Hematopoietic multipotent progenitor cell treated with erythropoietin and hydrocortisone succinate and interleukin-3 and kit ligand, for 8 days (in vitro differentiated cells): ENCODE measurements at places on chromosomes 3 and 15.

DNA sequence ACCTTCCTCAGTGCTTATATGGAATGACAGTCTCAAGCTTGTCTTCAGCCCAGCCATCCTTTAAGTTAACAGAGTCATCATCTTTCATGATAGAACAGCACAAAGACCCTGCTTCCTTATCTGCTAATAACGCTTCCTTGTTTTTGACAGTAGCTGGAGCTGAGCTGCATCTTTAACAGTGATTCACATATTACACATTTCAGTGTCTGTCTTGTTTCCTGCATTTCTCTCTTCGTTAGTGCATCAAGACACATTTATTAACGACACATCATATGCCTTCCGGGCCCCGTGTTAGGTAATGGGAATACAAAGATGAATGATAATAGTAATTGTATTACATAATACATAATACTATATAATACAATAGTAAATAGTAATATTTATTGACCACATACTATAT, 30.2 kb upstream of the GREM1 start:
- DNase-seq: no peak

- no peak for DNase-seq
Measured at GRCh38 chr3:174083706-174084105, 686.2 kb downstream of the NLGN1 start.

DNA sequence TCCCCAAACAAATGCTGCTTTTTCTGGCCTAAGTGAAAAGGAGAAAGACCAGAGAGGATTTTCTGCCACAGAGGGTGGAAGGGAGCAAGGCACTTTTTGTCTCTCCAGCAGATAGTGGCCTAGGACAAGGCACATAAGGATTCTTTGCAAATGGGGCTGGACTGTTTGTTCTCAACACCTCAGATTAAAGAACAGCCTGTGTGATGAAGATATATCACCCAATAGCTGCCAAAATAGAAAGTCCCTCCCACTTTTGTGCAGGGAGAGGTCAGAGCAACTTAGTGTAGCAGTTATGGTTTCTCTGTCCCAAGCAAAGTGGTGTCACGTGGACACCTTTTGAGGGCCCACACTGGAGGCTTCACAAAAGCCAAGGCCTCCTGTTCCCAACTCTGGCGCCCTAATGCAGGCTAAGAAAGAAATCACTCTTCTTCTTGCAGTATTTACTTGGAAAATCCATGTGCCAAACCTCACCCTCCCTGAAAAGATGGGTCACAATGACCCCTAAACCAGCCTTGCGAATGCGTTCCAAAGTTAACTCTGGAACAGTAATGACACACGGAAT, 84.9 kb downstream of the LRIG1 start:
- DNase-seq: peak; percentile 41

DNA sequence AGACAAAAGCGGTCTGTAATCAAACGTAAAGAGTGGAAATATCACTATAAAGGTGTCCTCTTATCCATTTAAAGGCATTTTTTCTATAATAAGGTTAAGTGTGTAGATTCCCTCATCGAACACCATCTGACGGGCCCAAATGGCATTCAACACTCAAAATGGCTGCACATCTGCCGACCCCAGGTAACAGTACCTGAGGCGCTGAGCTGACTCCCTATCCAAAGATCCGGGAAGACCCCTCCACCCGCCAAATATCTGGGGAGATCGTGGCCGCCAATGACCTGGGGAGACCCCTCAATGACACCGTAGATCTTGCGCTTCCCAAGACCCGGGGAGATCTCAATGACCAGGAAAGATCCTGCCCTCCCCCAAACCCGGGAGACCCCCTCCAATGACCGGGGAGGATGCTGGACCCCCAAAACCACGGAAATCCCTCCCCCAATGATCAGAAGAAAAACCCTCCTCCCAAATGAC, 476 bp downstream of the IP6K2 start:
- DNase-seq: peak; percentile 49

- DNase-seq: no peak
Measured at GRCh38 chr3:131892331-131892730, 142.5 kb downstream of the CPNE4 start.

DNA sequence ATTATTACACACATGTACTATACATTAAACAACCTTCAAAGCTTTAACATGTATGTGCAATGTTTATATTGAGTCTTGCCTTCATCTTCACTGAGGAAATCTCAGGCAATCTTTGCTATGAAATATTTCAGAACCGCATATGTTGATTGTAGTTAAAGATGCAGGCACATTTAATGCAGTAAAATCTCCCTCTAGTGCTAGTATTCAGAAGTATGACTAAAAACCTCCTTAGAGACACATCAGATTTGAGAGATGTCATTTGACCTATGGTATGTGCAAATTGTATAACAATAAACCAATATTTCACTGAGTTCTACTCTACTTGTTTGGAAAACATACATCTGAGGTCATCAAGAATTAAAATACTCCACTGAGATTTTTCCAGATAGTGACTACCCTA, 123.8 kb upstream of the C15orf61 start:
- DNase-seq: no peak

GRCh38 chr15:100760357-100760903, 119.2 kb upstream of the ALDH1A3 start:
- DNase-seq: no peak

GRCh38 chr3:63967675-63968611, 55.4 kb downstream of the PSMD6 start:
- DNase-seq: peak; percentile 85

- DNase-seq: no peak
Measured at GRCh38 chr15:38853608-38854007, 289.0 kb upstream of the RASGRP1 start.

GRCh38 chr3:86815880-86816279, 175.1 kb downstream of the VGLL3 start:
- DNase-seq: no peak

DNA sequence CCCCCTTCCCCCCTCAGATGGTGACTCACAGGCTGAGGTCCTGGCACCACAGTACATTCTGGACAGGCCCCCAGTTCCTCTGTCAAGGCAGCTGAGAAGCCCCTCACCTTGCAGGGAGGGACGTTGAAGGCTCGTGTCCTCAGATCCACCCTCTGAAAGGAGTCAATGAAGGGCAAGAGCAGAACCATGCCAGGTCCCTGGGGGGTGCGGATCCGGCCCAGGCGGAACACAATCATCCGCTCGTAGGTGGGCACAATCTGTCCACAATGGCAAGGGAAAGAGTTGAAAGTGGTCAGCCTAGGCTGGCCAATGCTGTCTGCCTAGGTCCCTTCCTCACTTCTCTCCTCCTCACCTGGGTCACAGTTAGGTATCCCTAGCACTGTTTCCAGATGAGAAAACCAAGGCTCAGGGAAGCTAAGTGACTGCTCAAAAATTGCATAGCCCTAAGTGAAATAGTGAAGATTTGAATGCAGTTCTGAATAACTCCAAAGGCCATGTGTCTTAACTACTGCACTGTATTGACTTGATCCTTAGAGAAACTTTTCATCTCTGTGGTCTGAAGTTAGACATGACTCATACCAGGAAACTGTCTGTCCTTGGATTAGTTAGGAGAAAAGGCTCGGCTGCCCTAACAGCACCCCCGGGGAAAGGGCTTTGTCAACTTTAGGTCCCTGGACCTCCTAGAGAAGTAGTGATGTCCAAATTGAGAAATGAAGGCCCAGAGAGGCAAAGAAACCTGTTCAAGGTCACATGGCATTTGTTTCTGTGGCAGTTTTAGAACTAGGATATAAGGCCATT, 2.9 kb downstream of the STOML1 start:
- no peak for DNase-seq

DNA sequence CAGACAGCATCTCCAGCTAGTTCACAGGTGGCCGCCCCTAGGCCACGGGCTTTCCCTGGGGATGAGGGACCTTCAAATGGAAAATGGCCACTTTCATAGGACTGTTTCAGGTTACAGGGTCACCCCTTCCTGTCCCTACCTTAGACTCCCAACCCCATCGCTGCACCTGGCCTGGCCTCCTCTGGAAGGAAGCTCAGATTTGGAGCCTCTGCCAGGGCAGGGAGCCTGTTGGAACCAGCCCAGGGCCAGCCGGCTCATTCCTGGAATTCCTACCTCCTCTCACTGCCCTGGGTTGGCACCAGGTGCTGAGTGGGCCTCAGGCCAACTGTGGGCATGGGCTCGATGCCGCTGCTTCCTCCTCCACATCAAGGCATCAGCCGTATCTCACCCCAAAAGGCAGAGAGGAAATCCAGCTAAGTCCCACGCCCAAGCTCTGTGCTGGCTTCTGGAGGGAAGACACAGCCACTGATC, 42.2 kb downstream of the KLHL25 start:
- DNase-seq: peak; percentile 17

GRCh38 chr3:170560296-170560695, 25.6 kb downstream of the SLC7A14 start:
- no peak for DNase-seq

DNA sequence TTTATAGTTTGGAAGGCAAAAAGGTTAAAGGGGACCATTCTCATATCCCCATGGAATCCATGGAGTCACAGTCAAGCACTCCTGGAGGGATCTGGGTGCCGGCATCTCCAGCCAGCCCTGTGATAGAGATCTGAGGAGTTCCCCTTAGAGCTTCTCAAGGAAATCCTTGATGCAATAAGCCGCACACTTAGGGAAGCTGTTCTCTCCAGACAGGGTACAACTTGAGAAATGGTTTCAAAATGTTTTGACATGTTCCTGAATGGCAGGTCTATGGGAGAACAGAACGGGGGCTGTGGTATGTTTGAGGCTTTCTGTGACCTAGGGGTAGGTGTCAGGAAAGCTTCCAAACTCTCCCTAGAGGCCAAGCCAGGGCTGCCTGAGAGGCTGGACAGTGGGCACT, 292.9 kb downstream of the TLE3 start:
- DNase-seq: no peak

DNA sequence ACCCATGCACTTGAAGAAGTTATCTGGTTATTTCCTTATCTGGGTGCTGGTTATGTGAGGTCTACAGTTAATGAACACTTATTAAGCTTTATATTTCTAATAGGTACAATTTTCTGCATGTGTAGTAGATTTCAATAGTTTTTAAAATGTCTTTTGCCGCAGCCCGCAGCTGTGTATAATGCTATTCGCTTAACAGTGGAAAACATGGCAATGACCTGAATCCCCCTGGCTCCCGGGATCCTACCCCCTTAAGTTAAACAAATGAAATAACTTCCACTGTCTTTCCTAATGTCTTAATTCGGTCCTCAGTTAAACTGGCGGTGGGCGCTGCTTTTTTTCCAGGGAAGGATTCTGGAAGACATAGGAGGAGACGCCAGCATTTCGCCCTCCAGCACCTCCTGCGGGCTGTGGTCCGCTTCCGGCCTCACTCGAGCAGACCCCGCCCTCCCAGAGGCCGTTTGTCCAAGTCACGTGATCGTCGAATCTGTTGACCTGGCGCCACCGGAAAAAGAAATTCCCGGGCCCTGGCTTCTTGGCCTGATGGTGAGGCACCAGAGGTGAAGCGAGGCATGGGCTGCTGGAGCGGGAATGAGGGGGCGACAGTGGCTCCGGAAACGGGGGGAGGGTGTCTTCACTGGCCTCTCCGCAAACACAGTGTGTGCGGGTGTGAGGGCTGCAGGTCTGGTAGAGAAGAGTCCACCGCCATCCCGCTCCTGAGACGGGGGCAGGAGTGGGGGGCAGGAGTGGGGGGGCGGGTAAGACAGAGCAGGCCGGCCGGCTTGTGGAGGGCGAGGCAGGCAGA, 45.6 kb upstream of the CSPG4 start:
- DNase-seq: peak; percentile 93

GRCh38 chr3:182671942-182672341, 121.4 kb upstream of the ATP11B start:
- DNase-seq: no peak

GRCh38 chr15:75532413-75533250, 46.5 kb downstream of the PTPN9 start:
- peak; percentile 55 for DNase-seq

DNA sequence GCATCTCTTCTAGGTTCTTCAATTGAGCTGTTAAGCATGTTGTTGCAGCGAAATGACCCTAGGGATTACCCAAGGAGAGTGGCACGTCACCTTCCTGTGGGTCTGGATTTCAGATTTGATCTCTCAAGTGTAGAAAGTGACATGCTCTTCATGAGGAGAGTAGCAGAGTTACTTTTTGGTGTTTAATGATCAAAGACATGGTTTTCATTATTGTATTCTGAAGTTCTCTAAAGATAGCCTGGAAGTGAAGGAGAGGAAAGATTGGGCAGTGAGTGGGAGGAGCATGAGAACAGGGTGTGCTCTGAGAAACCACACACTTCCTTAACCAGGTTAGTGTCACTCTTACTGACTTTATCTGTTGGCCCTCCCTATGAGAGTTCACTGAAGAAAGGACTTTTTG, 153.6 kb downstream of the AKAP13 start:
- peak; percentile 44 for DNase-seq

DNA sequence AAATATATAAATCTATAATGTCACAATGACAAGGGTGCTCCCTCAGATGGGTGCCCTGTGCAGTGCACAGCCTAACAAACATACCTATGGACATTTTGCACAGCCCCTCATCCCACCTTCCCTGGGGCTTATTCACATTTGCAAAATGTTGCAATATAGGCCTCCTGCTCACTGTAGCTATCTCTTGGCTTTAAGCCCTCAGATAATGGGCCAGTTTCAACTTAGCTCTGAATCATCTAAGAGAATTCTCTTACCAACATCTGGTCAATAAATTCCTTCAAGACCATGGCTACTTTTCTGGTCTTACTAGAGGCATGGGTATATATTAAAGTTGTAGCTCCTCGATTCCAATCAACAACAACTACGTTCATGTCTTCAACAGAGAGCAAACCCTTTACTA, 17.9 kb downstream of the LIPH start:
- no peak for DNase-seq

DNA sequence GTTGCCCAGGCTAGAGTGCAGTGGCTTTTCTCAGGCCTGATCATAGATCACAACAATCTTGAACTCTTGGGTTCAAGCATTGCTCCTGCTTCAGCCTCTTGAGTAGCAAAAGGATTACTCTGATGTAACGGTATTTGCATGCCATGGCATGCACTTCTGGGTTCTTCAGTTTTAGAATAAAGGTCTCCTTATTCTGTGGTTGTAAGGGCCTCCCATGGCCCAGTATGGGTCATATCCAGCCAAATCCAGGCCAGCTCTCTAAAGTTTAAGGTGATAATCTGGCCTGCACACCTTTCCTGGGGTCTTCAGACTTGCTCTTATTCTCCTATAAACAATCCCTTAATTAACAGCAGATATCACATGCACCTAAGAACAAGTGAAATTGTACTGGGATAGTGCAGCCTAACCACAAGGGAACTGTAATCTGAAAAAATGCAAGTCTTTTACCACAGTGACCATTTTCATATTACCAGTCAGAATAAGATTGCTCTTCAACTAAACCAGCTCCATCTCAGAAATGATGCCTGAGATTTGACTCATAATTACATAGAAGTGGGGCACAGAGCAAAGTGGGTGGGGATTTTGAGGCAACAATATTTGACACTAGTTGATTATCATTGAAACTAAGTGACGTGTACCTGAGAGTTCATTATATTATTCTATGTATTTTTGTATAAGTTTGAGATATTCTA, 25.4 kb downstream of the COMMD2 start:
- no peak for DNase-seq
